ENCODE measurements at places on chromosomes 6 and 20.

- DNase-seq, result no peak
These were observed 36.5 kb downstream of the KCTD20 start for GRCh38 chr6:36479256-36479655.

DNA sequence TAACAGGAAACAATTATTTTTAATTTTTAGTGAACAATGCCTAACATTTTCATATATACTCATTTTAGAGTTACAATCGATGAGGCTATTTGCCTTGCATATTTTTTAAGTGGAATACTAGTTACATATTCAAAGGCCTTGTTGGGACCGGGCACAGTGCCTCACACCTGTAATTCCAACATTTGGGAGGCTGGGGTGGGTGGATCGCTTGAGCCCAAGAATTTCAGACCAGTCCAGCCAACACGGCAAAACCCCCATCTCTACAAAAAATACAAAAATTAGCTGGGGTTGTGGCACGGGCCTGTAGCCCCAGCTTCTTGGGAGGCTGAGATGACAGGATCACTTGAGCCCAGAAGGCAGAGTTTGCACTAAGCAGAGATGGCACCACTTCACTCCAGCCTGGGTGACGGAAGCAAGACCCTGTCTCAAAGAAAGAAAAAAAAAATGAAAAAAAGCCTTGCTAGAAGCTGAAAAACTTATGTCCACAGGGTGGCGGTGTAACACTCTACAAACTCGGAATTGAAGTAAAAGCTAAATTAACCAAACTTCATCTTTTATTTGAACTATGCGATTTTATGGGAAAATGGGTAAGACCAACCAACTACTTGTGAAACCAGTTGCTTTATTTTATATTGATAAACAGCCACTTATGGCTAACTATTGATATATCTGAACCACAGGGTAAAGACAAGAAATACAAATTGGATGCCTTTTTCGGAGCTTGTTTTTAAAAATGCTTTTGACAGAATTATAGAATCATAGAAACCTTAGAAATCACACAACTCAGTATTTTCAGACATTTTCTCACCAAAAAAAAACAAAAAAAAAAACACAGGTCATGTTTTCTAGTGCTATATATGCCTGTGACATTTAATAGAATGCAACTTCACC lies 24.1 kb upstream of the ROS1 start:
- DNase-seq, result peak; percentile 33

DNA sequence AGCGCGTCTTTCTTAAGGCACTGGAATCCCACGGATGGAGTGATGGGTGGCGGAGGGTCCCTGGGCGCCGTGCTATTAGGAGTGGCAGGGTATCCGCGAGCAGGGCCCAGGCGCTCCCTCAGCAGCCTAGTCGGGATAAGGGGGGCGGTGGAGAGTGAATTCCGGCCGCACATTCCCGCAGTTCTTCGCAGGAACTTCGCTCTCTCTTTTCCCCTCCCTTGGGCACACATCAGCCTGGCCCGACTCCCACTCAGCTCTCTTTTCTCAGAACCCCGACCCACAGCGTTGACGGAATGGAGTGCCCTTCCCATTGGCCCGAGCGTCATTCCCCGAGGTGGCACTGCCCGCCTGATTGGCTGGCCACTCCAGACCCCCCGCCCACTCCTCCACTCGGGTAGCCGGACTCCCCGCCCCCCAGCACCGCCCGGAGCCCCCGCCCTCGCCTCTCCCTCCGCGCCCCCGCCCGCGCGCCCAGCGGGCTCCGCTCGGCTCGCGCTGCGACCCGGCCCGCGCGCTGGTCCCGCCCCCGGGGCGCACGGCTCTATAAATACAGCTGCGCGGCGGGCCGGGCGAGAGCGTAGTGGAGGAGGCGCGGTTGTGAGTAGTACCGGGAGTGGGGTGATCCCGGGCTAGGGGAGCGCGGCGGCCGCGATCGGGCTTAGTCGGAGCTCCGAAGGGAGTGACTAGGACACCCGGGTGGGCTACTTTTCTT lies at the start of gene ID4:
Gene ID4, plus strand, starts transcription at position 572 of the 712 bp plus-strand sequence. CDS start 385 bp downstream, outside the sequence.
- DNase-seq, result peak; percentile 99

- DNase-seq, result no peak
These were observed 70.3 kb downstream of the GFRA4 start for GRCh38 chr20:3592931-3593330.

- peak; percentile 71 for DNase-seq
These were observed 189.4 kb upstream of the RREB1 start for GRCh38 chr6:6918216-6918983.

Measured in AG08395 (cell line).